ENCODE measurements at places on chromosomes 3 and 15.

DNA sequence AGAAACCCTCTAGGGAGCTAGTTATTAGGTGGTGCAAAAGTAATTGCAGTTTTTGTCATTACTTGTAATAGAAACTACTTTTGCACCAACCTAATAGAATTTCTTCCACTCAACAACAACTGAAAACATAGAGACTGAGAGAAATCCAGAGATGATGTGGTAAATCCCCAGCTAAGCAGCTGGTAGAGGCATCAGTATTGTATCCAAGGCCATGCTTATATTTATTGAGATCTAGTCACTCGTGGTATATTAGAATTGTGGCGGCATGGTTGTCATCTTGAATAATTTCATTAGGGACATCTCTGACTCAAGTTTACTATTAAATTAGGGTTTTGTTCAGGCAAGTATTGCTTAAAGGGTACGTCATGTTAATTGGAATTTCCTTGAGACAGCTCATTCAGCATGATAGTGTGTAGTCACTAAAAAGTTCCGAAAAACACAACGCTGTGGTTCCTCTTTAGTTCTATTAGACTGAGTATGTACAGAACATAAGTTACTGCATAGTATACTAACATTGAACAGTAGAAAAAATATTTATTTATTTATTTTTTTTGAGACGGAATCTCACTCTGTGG lies 35.3 kb downstream of the PAK2 start:
- DNase-seq = no peak

GRCh38 chr15:33016405-33017024 lies 178.0 kb downstream of the FMN1 start:
- no peak for DNase-seq

DNA sequence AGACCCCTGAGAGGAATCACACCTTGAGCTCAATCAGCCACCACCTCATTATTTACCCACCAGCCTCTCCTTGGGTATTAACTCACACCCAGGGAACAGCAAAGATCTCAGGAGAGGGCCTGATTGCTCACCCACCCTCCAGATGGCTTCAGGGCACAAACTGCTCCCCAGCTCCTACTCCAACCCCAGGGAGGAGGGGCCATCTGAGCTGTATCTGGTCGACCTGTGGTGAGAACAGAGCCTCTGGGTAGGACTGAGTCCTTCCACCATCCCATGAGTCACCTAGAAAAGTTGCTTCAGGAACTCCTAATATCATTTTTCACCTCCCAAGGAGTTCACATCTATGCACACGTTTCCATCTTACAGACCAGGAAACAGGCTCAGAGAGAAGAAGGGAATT lies 44.8 kb upstream of the HES1 start:
- DNase-seq = no peak

DNA sequence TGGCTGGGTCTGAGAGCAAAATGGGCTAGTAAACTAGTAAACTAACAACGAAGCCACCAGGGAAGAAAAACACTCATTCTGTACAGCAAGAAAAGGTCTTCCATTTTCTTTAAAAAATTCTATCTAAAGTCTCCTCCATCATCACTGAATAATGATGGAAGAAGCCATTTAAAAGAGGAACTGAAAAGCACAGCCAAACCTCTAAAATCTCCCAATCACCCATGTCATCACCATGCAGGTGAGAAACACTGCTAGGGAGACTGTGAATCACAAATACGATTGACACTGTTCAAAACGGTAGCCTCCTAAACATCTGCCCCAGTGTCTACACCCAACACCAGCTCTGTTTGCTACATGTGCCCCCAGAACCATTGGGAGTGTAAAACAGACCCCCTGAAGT lies 140.4 kb downstream of the RORA start:
- no peak for DNase-seq

Data from NT2/D1 (cell line).